ENCODE measurements at places on chromosomes 4 and X. TPM values are rescaled to one million over a fixed set of nuclear protein-coding genes. Genes with fewer than 3 reads are reported as not detected.

The CXCL8 gene
- total RNA-seq, result 8.8 TPM

GRCh38 chr4:77989968-77990367 is 67.2 kb upstream of the FRAS1 start:
- no peak for DNase-seq

The SPOCK3 gene
- 2.7 TPM for total RNA-seq

The ZMYM3 gene
- 97.9 TPM for total RNA-seq

GRCh38 chr4:73451404-73451803 is 15.4 kb downstream of the AFP start:
- DNase-seq, result no peak

DNA sequence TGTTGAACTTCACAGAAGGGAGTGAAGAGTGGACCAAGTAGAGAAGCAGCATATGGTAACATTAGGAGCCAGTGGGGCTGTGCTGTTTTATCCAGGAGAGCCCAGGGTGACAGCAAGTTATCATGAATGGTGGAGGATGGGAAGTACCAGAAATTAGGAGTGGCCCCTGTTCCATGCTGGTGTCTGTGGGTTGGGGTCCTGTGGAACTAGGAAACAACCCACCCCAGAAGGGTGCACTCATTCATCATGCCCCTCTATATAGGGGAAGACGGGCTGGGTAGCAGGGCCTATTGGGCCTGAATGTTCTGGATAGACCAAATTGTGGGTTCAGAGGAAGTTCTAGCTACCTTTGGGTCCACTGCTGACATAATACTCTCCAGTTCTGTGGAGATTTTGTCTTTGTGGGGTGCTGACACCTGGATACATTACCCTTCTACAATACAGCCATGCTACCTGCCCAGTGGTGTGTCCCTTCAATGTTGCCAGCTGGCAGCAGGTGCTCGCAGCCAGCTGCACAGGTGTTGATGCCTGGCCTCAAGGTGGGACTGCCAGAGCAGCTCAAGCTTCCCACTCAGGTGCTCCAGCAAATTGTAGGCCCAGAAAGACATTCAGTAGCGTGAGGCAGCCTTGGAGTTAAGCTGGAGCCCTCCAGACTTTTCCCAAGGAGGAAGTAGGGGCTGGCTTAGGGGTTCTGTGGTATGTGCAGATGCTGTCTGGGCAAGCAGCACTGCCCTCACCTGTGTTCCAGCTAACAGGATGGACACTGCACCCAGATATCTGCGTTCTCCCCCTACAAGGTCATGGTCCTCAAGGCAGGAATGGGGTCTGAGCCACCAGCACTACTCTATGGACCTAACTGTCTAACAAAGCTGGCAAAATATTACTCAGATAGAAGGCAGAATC is 106.5 kb downstream of the NHSL2 start:
- DNase-seq, result no peak

The FABP2 gene
- not detected for total RNA-seq

GRCh38 chr4:1381944-1382541 is 24.2 kb downstream of the NKX1-1 start:
- DNase-seq, result no peak

- no peak for DNase-seq
These were observed 43.7 kb upstream of the MAPK10 start for GRCh38 chr4:86403575-86403974.

GRCh38 chr4:38107818-38108217 is 147.6 kb downstream of the PTTG2 start:
- no peak for DNase-seq

The PDE6B gene
- 9.0 TPM for total RNA-seq

DNA sequence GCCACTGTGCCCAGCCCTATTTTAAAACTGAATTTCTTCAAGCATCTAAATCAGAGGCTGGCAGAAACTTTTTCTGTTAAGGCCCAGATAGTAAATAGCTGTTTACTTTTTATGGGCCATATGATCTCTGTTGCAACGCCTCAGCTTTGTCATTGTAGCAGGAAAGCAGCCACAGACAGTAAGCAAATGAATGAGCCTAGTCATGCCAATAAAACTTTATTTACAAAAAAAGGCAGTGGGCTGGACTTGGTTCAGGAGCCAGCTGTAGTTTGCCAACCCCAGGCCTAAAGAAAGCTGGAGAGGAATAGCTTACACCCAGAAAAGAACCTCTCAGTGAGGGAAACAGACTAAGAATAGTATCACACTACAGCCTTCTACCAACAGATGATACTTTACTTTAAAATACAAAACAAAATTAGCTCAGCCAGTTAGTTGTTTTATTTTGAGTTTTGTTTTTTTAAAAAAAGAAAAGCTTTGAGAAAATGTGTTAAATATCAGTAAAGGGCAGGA is 25.5 kb downstream of the CHST7 start:
- no peak for DNase-seq

- DNase-seq, result no peak
These were observed 20.4 kb downstream of the SASH3 start for GRCh38 chrX:129800186-129800585.

GRCh38 chrX:34299451-34299967 is 167.4 kb upstream of the FAM47A start:
- no peak for DNase-seq

- no peak for DNase-seq
These were observed 47.2 kb upstream of the MXRA5 start for GRCh38 chrX:3393581-3394111.

GRCh38 chr4:144647095-144647561 is 1.2 kb downstream of the HHIP start:
- no peak for DNase-seq

DNA sequence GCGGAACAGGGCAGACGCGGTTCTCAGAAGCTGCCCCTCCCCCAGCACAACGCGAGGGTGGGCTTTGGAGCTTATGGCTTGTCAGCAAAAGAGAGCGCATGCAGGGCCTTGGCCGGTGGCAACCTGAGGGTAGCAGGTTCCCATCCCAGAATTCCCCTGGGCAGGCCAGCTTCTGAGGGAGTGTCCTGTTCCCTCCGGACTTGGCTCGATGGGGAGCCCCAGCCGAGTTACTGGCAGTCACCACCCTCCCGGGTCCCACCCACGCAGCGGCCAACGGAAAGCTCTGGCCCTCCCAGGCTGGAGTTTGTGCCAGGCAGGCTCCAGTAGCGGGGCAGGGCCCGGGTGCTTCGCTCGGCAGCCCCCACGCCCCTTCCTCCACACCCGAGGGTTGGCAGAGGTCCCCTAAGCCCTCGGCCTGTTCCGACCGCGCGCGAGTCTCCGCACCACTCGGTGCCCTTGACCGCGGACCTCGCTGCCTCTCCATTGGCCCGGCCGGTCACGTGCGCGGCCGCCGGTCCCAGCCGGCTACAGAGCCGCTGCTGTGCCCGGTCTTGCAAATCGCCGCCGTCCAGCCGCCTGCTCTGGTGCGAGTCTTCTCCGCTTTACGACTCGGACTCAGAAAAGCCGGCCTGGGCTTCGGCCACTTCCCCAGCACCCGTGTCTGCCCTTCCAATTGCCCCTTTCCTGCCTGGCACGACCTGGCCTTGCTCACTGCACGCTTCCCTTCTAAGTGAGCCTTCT is 20.9 kb upstream of the MTM1 start:
- DNase-seq, result peak; percentile 46

GRCh38 chrX:3518870-3519269 is 172.4 kb upstream of the MXRA5 start:
- no peak for DNase-seq

DNA sequence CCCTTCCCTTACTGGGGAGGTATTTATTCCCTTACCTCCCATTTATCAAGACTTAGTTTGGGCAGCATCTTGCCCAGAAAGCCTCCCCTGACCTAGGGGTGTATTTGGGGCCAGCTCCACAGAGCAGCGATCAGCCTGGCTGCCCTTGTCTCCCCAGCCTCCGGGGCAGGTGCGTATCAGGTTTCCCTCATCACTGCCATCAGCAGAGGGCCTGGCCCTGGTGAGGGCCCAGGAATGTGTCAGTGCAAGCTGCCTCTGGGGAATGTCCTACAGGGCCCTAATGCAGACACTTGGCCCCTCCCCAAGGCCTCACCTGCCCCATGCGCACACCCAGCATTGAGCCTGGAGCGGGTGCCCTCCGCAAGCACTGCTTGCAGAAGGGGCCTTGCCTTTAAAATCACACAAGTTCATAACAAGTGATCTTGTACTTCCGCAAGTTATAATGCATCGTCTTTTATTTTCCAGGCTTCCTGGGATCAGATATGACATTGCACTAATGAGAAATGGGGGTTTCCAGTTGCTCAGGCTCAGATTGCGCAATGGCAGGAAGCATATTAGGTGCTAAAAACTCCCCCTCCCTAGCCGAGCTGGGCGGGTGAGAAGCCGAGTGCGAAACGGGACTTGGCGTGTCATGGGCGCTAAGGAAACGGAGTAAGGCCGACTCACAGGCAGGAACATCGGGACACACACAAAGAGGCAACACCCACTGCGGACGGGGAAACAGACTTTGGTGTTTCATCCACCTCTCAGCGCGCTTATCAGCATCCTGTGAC is 25.4 kb upstream of the AFAP1 start:
- DNase-seq, result no peak

The PROM1 gene
- 13.7 TPM for total RNA-seq

The S100P gene
- total RNA-seq, result 1.1 TPM

GRCh38 chr4:7985891-7986441 is 46.3 kb upstream of the AFAP1 start:
- DNase-seq, result no peak

DNA sequence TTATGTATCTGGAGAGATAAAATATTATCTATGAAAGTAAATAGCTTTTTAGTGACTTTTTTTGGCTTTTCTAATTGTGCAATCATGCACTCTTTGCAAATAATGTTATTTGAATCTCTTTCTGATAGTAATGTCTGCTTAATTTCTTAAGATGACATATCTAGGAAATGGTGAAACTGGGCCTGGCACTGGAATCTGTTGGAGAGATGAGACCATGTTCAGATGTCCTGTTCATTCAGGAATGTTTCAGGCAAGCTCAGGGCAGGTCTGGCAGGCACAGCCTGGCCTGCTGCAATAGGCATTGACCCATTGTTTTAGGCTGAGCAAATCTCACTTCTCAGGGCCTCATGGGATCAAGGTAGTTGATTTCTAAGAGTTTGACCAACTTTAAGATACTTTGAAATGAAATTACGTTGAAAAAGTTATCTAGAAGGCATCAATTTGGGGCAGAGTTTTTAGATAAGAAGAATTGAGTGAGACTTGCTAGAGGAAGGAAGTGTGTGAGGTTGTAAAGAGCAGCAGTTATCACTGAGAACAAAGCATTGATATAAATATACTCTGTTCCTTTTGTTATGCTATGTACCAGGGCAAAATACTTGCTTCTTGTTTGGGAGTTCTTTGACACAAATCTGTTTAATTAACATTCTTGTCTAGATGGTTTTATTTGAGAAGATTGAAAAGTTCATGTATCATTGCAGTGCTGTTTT is 133.0 kb upstream of the LEF1 start:
- no peak for DNase-seq

The SUPT20HL2 gene
- total RNA-seq, result not detected

GRCh38 chr4:76740192-76740591 is 157.8 kb downstream of the SOWAHB start:
- DNase-seq, result no peak

The PDGFRA gene
- 100 TPM for total RNA-seq

The IL2RG gene
- total RNA-seq, result not detected

The RTL9 gene
- 0.47 TPM for total RNA-seq

DNA sequence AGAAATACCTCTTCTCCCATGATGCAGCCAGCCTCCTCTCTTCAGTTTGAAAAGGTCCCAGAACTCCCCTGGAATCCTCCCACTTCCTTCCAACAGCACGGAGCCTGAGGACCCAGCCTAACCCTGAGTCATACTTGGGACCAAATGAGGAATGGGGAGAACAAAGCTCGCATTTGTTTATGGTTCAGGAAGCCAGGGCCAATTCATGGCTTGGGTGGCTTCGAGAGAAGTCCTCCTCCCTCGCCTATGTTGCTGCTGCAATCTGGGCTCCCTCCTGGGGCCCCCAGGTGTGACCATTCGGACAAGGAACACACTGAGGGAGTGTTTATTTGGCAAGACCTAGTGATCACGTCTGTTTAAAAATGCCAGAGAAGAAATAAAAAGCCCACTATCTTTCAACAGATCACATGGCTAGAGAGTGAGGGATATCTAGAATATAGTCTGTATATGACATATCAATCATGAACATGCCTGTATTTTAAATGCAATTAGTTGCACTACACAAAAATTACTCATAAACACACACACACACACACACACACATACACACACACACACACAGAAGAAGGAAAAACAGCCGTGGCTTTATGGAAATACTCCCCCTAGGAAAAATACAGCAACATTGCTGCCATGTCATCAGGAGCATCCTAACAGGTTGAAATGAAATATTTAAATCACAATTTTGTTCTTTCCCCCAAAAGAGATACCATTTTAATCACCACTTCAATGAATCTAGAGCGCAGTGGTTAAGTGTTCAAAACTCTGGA is 155.7 kb upstream of the MAP3K15 start:
- no peak for DNase-seq

DNA sequence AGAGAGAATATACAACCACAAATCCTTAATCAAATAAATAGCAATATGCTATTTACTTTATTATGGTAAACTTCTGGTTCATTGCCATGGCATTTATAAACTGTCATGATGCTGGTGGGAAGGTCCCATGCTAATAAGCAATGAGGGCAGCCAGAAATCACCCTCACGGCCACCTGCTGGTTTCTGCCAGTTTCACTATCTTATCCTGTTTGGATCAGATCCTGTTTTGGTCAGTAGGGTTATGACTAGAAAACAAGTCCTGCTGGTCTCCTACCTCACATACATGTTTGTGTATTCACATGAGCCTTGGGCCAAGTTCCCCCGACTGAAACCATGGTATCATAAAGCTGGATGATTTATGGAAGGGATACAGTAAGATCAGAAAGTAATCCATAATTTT is 28.1 kb downstream of the XAGE5 start:
- no peak for DNase-seq

All from mesothelial cell of epicardium (in vitro differentiated cells).